ENCODE measurements at places on chromosomes 7 and 10.
A peak's percentile ranks its signal among the peaks of the same experiment; 100 is the strongest.

DNA sequence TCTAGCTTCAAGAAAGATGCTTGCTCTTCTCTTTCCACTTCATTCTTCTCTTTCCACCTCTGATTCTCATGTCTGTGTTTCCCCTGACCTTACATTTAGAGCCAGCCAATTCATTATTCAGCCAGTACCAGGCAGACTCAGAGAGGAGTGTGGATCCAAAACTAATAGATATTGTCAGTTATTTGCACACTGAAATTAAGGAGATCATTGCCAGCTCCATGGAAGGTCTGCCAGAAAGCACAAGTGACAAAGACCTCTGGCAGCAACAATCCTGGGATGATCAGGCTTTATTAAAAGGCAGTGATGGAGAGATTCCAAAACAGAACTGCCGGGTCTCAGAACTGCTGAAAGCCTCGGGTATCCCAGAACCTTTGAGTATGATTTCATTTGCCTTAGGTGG is 749.4 kb downstream of the XPNPEP1 start:
- DNase-seq, result no peak

- no peak for DNase-seq
Observed at GRCh38 chr7:87411186-87411585, 64.3 kb downstream of the ABCB4 start.

DNA sequence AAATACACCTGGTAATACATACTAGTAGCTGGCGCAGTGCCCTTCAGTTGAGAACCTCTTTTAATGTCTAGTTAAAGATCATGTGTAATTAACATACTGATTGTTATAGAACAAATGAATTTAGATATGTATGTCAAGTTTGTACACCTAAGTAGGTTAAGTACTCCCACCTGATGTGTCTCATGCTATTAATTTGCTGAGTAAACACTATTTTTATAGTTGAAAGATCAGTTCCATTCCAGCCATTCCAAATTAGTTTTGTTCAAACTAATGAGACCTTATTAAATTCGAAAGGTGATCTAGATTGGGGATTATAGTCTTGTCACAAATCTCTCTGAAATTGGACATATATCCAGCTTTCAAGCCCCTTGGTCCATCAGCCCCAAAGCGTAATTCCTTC is 710.0 kb downstream of the LRMDA start:
- no peak for DNase-seq

DNA sequence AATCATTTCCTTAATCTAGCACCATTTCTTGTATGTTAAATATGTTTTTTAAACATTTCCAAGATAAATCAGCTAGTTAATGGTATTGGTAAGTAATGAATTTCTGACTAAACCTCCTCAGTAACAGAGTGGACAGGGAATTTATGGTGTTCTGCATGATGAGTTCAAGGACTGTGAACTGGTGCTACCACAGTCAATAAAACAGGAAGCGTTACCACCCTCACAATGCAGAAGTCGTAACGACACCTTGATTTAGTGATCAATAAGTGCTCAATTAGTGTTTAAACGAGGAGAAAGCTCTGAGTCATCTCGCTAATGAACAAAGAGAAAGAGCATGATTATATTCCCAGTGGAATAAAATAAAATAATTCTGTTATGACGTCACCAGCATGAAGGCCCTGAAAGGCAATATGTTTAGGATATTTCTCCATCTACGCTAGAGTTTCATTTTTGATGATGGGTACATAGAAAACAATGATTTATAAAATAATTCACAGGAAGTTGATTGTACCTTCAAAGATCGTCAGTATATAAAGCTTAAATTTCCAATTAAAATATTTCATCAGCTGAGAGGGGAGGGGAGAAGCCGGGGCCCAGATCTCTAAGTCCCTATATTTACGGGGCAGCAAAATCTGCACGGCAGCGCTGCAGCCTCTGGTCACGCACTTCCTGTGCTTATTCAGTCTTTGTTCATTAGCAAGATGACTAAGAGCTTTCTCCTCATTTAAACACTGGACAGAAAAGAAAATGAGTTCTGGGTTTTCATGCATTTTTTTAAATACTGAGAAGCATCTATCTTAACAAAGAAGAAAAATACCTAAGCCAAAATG is 400.5 kb downstream of the PTPRN2 start:
- no peak for DNase-seq

GRCh38 chr7:49635800-49636199 is 137.6 kb upstream of the VWC2 start:
- no peak for DNase-seq

DNA sequence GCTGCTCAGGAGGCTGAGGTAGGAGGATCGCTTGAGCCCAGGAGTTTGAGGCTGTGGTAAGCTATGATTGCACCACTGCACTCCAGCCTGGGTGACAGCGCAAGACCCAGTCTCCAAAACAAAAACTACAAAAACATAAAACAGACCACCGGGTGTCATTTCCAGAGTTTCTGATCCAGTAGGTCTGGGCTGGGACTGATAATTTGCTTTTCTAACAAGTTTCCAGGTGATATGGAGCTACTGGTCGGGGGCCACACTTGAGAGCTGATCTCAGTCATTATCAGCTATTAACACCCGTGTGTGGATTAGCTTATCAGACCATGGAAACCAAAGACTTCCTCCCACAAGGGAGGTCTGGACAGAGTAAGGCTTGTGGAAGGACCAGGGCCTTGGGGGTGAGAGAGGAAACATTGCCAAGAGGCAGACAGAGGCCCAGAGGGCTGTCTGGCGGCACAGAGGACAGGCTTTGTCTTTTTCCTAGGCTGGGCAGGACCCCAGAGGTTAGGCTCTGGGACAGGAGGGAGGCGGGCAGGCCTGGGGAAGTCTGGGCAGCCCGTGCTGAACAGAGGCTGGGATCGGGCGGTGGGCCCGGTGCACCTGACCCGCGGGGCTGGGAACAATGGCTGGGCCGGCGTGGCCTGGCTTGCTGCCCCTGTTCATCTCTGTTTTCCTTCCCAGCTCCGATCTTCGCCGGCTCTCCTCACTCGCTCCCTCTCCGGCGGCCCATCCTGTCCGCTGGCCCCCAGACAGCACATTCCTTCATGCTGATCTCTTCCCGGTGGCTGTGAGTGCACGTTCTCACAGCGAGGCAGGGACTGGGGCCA is 25.2 kb downstream of the TMEM270 start:
- DNase-seq, result no peak

- DNase-seq, result no peak
Observed at GRCh38 chr10:986881-987619, 1.2 kb upstream of the GTPBP4 start.

DNA sequence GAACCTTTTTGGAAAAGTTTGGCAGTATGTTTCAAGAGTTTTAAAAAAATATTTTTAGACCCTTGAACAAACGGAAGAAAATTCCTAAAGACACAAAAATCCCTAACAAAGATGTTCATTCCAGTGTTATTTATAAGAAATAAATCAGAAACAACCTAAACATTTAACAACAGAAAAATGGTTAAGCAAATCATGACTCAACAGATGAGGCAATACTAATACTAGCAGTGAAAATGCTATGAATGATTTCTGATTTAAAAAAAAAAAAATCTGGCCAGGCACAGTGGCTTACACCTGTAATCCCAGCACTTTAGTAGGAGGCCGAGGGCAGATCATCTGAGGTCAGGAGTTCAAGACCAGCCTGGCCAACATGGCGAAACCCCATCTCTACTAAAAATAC is 61.0 kb downstream of the ARHGAP12 start:
- no peak for DNase-seq

DNA sequence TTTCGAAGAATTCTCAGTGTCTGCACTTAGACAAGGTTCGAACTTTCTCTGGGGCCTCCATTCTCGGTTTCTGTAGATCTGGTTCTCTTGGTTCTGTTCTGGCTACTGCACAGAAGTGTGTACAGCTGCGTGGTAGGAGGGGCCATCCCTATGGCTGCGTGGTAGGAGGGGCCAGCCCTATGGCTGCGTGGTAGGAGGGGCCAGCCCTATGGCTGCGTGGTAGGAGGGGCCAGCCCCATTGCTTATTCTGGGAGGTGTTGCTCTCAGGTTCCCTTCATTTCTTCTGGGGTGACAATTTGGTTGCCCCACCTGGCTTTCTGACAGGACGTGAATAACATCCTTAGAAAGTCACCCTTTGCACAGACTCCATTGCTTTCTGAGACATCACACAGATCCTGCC is 65.2 kb upstream of the CHST15 start:
- no peak for DNase-seq

DNA sequence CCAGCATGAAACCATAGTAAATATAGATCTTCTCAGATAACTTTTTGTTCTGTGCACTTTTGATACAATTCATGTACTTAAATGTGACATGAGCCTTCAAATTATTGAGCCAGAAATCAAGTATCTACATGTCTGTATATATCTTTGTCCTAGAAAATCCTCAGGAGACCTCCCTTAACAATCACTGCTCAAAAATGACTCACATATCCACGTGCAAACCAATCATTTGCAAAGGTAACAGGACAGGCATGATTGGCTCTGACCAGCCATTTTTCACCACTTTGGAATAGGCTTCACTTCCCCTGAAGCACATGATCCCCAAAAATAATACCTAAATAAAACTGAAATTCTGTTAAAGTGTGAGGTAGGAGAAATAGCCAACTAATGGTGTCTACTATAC is 902.5 kb downstream of the PCDH15 start:
- DNase-seq, result no peak

DNA sequence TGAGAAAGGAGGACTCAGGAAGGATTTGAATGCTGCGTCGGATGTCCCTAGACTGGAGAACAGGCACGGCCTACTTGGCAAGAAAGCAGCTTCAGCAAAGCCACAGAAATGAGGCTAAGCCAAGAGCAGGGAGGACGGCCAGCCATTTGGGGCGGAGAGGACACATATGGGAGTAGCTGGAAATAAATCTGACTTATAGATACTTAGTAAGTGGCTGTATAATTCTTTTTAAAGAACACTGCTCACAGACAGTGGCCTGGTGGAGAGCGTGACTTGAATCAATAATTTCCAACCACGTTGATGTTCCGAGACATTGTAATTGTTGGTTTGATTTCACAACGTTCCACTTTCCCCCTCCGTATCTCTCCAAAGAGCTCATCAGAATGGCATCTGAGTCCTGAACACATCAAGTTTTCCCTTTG is 67.7 kb upstream of the JCAD start:
- no peak for DNase-seq

DNA sequence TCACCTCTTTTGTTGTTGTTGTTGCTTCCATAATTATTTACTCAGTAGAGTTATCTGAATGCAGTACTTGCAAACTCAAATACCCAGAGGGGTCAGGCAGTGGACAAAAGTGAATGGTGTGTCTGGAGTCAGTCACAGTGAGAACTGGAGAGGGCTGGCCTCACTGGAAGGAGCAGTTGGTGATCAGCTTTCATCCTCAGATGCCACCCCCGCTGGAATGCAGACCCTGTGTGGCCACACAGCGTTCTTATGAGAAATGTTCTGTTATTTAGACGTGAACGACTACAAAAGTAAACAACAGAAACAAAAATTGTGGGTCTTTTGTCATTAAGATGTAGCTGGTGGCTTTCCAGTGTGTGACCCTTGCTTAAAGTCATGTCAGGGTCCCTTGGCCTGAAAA is 29.6 kb upstream of the VPS41 start:
- DNase-seq, result no peak

GRCh38 chr7:22591271-22591670 is 91.3 kb upstream of the STEAP1B start:
- DNase-seq, result no peak

- no peak for DNase-seq
Observed at GRCh38 chr10:118498623-118499022, 96.8 kb downstream of the PRLHR start.

GRCh38 chr10:50310560-50311174 is 59.4 kb upstream of the ASAH2 start:
- DNase-seq, result no peak

DNA sequence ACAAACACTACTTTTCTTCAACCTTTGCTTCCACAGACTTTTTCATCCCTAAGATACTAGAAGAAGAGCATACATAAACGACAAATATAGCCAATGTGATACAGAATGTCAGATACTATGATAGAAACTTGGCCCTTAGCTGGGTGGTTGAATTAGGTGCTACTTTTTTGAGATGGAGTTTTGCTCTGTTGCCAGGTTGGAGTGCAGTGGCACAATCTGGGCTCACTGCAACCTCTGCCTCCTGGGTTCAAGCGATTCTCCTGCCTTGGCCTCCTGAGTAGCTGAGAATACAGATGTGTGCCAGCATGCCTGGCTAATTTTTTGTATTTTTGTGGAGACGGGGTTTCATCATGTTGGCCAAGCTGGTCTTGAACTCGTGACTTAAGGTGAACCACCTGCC is 3.5 kb downstream of the PPIA start:
- no peak for DNase-seq

- no peak for DNase-seq
Observed at GRCh38 chr7:19375976-19376375, 230.8 kb upstream of the FERD3L start.

DNA sequence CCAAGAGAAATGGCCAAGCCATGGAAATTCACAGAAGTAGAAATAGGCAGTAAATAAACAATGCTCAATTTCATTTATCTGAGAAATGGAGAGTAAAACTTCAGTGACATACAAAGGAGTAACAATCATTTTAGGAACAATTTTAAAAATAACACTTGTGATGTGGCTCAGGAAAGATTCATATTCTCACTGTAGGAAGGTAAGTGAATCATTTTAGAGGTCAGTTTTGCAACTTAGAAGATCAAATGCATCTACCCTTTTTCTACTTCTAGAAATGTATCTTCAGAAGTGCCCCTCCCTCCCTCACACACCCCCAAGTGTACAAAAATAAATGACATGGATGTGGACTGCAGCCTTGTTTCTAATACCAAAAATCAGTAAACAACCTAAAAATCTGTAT is 78.3 kb downstream of the ALOX5 start:
- DNase-seq, result no peak

DNA sequence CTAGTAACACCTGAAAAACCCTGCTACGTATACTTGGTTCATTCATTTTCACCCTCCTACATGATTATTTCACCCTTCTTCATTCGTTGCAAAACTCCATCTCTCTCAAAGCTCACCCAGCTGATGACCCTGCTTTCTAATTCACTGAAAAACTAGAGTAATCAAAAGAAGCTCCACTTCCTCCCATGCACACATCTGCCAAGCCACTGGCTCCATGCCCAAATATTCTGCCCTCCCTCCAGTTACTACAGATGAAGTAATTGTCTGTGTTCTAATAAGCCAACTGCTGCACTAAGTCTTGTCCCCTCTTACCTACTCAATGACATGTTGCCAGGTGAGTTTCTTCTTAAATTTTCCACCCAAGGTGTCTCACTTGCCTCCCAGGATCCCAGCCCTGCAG is 96.9 kb upstream of the CCDC71L start:
- peak; percentile 45 for DNase-seq

DNA sequence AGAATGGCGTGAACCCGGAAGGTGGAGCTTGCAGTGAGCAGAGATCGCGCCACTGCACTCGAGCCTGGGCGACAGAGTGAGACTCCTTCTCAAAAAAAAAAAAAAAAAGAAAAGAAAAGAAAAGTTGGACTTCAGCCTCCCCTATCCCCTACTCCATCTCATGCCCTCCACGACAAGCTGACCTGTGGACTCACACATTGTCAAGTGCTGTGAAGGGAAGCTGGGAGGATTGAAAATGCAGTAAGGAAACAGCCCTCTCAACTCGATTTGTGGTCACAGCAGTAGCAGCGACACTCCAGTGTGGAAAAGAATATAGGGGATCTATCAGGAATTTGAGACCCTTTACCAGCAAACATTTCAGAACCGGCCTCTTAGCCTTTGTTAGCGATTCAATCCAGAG is 103.6 kb upstream of the SVIL start:
- no peak for DNase-seq

GRCh38 chr10:122864194-122864592 is 15.2 kb downstream of the FAM24B start:
- no peak for DNase-seq

GRCh38 chr7:3336042-3336665 is 35.1 kb downstream of the SDK1 start:
- no peak for DNase-seq

- DNase-seq, result no peak
Observed at GRCh38 chr7:7858559-7858958, 110.0 kb upstream of the GLCCI1 start.
